Right hindlimb (tissue), 1 donor: ENCODE measurements at places on chromosomes 1 and 21.

DNA sequence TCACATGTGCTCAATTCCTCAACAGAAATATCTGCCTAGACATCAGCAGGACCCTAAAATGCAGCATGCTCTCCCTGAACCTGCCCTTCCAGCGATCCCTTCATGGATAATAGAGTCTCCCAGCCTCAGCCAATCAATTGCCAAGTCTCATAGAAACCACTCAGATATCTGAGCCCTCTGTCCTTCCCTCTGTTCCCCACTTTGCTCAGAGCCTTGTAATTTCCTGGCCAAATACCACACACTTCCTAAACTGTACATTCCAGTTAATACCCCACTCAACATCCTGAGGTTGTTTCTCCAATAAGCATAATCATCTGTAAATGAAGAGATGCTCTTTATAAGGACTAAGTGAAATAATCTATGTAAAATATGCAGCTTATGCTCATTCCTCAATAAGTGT, 59.3 kb upstream of the PTGFRN start:
- no peak for DNase-seq

DNA sequence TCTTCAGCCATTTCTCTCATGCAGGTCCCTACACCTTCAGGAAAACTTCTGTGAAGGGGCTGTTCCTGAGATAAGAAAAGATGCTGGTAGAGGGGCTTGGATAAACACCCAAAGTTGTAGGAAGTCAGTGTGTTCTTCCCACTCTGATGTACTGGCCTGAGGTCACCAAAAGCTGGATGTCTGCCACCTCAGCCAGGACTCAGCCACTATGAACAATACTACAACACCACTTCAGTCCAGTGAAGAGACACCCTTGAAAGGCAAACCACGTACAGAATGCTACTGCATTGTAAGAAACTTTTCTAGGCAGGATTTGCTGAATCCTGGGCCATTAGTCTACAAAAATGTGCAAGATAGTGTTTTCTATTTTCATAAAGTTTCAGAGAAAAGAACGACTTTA, 2.4 kb downstream of the PTPN14 start:
- peak; percentile 38 for DNase-seq

- DNase-seq = no peak
These were observed 169.8 kb downstream of the C1orf21 start for GRCh38 chr1:184556665-184557064.

DNA sequence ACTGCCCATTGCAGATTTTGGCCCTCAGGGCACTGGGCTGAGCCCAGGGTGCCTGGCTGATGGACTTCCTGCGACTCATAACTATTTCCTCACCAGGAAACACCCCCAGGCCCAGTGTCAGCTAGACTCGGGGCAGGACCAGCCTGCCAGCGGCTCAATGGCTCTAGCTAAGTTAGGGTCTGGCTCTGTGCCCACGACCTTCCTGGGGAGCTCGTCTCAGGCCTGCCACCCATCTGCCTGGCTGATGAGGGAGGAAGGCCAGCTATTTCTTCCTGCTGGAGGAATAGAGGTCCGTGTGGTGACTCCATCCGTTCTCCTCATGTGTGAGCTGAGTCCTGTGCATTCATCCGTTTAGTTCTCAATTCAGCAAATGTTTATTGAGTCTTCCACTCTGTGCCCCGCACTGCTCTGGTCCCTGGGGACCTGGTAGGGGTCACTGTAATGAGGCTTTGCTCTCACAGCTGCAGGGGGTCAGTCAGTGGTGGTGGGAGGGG, 44.5 kb downstream of the KIRREL1 start:
- no peak for DNase-seq

GRCh38 chr1:204142032-204142974, 9.5 kb downstream of the ETNK2 start:
- DNase-seq = no peak

- no peak for DNase-seq
These were observed 38.8 kb downstream of the DTL start for GRCh38 chr1:212074313-212074712.

DNA sequence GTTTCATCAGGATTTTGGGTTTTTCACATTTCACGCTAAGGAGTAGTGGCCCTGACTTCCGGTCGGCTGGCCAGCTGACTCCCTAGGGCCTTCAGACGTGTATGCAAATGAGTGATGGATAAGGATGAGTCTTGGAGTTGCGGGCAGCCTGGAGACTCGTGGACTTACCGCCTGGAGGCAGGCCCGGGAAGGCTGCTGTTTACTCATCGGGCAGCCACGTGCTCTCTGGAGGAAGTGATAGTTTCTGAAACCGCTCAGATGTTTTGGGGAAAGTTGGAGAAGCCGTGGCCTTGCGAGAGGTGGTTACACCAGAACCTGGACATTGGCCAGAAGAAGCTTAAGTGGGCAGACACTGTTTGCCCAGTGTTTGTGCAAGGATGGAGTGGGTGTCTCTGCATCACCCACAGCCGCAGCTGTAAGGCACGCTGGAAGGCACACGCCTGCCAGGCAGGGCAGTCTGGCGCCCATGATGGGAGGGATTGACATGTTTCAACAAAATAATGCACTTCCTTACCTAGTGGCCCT, 23.1 kb upstream of the TNFRSF1B start:
- DNase-seq = peak; percentile 53

GRCh38 chr1:245859493-245860114, 647.5 kb downstream of the SMYD3 start:
- DNase-seq = no peak

GRCh38 chr1:8133657-8134430, 107.7 kb upstream of the ERRFI1 start:
- peak; percentile 81 for DNase-seq

DNA sequence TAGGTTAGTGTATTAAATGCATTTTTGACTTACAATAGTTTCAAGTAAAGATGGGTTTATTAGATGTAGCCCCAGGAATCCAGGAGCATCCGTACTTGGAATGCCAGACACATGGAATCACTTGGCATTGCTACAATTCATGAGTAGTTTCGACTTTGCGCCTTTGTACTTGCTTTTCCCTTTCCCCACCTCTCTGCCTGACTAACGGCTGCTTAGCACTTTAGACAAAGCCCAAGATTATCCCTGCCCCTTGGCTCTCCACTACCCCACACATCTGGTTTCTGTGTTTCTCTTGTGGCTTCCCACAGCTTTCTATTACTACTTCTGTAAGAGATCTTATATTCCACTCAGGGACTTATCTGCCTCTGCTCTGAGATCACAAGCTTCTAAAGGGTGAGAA, 397.7 kb upstream of the POU3F1 start:
- no peak for DNase-seq

DNA sequence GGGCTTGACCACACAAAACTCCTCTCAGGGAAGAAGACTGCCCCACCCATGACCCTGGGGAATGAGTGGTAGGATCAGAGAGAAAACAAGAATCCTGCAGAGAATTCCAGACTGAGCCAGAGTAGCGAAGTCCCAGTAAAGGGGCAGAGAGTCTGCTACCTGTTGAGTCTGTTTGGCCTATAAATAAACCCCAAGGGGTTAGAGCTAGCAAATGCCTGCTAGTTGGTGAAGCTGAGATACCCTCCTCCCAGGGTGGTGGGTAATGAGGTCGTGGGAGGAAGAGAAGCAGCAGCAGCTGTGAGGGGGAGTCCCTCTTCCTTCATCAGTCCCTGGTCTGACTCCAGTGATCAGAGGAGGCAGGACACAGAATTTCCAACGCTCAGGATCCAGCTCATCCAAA, 2.5 kb downstream of the TRAF3IP3 start:
- no peak for DNase-seq

GRCh38 chr1:38392861-38393260, 346.3 kb upstream of the POU3F1 start:
- no peak for DNase-seq

GRCh38 chr1:211320980-211321379, 5.7 kb upstream of the TRAF5 start:
- DNase-seq = no peak

GRCh38 chr1:202107321-202107761, 15.4 kb upstream of the GPR37L1 start:
- no peak for DNase-seq
